Stimulated activated memory B cell treated with anti-CD40 and anti-IgM and Interleukin-4, amounts not matched to agents 10 μg/mL and 1 μg/mL and 100 μg/mL, for 72 hours (primary cell): ENCODE measurements at places on chromosomes 5 and 9.

DNA sequence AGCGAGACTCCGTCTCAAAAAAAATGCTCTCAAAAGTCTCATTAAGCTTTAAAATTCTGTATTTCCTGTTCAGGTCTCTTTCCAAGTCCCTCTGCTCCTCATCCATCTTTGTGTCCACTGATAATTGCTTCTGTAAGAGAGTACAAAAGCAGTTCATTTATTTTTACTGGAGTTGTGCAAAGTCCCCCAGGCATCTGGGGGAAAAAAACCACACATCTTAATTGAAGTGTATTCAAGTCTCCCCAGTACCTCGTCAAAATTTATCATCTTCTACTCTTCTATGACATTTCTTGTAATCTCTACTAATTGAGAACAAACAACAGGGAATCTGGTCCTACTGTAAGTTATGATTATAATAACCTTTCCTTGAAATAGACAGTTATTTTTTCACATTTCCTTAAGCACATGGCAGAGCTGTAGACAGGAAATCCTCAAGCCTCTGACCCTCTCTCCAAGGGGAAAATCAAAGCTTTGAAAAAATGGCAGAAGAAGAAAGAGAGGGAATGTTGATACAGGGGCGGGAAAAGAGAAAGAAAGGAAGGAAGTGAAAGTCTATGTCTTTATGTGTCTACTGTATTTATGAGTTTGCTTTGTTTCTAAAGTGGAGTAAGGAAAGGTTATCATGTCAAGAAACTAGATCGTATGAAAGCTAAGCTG is 51.5 kb downstream of the RAI14 start:
- no peak for ATAC-seq

DNA sequence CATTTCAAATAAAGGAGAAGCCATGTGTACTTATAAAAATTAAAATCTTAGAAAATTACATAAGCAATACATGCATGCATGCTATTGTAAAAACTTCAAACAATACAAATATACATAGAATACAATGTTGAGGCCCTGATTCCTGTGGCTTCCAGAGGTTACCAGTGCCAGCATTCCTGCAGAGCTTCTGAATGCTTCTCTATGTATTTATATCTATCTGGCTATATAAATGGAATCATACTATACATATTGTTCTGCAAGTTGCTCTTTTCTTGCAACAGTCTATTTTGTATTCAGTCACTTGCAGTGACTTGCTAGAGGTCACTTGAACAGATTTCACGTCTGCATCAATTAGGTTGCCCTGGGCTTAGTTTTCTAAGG is 3.2 kb upstream of the IL12B start:
- ATAC-seq: no peak

DNA sequence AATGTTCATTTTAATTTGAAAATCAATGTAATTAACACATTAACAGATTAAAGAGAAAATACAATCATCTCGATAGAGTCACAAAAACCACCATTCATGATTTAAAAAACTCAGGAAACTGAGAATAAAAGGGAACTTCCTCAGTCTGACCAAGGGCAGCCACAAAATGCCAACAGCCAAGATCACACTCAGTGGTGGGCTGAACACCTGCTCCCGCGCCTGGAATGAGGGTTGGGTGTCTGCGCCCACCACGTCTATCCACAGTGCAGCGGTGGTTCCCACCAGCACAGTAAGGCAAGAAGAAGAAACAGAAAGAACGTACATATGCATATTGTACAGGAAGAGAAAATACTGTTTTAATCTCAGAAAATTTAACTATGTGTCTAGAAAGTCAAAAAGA is 11.7 kb upstream of the NSMF start:
- ATAC-seq: peak; percentile 69

DNA sequence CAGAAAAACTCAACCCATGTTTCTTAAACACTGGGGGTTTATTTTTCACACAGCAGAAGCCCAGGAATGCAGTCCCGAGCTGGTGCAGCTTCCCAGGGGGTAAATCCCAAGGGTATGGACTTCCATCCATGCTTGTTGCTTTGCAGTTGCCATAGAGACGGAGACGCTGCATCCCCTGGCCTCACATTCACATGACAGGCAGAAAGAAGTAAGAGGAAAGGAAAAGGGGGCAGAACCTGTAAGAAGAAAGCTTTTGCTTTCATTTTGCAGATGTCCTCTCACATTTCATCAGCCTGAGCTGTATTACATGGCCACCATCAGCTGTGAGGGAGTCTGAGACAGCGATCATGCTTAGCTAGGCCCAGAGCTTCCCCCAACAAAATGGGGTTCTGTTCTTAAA is 321.0 kb downstream of the AGTPBP1 start:
- no peak for ATAC-seq

GRCh38 chr5:14802541-14802940 is 69.0 kb downstream of the ANKH start:
- no peak for ATAC-seq

DNA sequence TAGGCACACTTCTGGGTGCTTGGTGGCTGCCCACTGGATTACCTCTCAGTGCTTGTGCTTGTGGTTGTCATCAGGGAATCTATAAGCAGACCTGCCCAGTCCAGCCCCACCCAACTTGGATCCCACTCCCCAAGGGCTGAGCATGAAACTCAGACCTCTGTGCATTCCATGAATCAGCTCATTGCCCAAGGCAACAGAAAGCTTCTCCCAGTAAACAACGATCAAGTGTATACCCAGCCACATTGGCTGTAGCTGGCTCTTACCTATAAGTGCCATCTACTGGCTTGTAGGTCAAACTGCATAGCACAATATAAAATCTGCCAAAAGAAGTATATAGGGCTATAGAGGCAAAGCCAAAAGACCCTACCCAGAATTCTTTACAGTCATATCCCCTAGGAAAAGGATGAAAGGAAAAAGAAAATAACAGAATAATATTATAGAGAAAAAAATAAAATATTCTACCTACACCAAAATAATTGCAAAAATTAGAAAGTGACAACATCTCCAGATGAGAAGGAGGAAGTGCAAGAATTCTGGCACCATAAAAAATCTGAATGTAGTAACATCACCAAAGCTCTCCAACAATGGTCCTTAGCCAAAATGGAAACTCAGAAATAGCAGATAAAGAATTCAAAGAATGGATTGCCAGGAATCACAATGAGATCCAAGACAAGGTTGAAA is 321.0 kb upstream of the TRPC7 start:
- no peak for ATAC-seq

DNA sequence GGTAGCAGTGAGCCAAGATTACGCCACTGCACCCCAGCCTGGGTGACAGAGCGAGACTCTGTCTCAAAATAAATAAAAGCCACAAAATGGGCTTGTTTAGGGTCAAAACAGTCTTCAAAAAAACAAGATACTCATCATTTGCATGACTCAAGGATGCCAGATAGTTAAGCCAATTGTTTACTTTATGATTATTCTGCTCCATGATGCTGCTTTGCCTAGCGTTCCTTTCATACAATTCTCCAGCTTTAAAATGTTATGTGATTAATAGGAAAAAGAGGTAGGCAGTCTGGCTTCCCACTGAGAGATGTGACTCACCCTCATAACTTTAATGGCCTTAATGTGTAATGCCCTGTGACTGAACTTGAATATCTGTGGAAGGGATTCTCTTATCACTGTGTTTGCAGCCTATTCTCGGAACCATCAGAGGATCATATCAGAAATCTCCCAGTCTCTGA is 364.6 kb upstream of the TRPC7 start:
- ATAC-seq: no peak

DNA sequence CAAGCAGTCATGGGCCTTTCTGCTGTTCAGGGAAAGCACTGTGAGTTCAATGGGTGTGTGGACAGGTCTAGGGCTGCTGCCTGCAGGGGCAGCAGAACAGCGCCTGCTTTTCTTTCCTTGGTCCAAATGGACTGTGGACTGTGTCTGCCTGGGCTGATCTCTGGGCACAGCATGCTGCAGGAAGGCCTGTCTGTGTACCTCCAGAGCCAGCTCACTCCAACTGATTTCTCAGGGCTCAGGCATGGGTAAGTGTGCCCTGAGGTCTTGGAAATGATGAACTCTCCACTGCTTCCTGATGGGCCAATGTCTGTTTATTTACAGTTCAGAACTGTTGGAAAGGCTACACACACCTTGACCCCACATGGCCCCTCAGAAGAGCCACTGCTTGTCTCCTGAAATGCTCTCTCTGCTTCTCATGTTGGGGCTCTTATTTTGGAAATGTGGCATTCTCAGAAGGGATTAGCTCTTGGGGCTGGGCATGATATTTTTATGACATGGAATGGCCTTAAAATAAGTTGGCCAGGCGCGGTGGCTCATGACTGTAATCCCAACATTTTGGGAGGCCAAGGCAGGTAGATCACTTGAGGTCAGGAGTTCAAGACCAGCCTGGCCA is 27.0 kb downstream of the SLC22A4 start:
- ATAC-seq: no peak

DNA sequence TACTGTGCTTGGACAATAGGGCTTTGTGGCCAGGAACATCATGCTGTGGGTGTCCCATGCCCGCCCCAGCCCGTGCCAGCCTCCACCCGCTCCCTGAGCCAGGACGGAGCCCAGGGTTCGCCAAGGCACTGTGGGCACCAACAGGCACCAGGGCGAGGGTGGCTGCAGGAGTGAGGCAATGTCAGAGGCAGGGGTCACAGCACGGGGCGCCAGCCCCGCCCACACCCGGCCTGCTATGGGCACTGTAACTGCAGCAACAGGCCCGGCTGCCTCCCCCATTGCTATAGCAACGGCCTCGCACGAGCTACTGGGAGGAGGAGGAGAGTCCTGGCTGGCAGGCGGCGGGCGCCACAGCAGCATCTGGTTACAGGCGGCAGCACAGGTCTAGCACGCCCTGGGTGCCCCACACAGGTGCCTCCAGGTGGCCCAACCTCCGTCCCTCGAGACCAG is 2.5 kb downstream of the ABCA2 start:
- peak; percentile 46 for ATAC-seq
